Stimulated activated CD4-positive, alpha-beta T cell treated with anti-CD3 and anti-CD28 coated beads, Interleukin-4, amount 100 ng/mL, for 24 hours (primary cell): ENCODE measurements at places on chromosomes 4 and X.

GRCh38 chr4:153976954-153977353, 188.1 kb upstream of the SFRP2 start:
- DNase-seq, result no peak

DNA sequence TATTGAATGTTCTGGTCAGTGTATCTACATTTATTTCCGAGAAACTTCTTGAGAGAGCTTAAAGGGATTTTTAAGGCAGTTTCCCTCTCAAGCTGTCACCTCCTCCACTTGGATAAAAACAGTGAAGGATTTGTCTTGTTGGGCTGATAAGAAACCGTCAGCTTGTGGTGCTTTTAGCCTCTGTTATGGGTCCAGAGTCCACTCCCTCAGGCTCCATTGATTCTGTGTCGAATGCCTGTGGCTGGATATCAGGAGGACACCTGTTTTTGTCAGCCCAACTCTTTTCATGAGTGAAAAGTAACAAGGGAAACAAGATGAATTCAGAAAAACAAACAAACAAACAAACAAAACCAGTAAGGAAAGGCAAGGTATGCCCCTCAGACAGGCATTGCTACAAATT, 12.4 kb downstream of the CLCN4 start:
- no peak for DNase-seq

- DNase-seq, result no peak
Measured at GRCh38 chrX:43556207-43556606, 99.9 kb upstream of the MAOA start.

GRCh38 chr4:98746936-98747335, 88.5 kb upstream of the TSPAN5 start:
- no peak for DNase-seq

DNA sequence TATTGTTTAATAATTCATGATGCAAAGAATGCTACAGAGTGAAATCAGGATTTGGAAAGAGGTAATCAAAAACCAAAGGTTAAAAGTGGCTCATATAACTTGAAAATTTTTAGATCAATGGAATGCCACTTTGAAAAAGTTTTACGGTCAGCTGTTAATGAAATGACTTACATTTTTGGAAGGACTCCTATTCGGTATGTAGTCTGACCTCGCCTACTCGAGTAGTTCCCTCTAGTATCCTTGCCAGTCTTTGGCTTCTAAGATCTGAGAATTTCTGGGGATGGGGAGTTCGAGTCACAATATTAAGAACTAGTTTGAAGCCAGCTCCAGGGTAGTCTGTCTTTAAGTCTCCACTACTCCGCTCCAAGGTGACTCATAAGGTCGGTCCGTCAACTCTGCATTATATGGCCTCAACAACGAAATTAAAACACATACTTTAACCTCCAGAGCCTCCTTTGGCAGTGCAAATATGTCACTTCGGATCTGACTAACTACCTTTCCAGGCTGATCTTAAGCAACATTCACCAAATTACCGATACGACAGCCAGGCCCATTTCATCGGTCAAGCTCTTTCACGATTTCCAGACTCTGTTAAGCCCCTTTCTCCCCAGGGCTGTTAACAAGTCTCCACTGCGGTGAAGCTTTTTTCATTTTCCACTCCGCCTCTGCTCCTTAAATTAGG, 733 bp upstream of the NAA15 start:
- DNase-seq, result peak; percentile 29

GRCh38 chrX:1451661-1452515, 821 bp downstream of the ASMTL start:
- peak; percentile 7 for DNase-seq

DNA sequence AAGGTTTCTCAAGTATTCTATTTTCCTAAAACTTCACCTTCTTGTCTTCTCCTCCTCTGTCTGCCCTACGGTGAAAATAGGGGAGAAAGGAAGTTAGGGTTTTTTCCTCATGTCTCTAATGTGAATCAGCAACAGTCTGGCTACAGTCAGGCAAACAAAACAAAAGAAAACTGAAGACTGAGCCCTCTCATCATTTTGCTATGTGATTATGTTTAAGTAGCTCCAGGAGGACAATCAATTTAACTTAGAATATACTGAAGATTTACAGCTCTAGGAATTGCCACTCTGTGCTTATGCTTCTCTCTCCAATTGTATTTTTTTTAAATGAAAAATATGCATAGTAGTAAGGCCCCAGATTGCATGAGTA, 316.2 kb downstream of the GPAT3 start:
- DNase-seq, result no peak

GRCh38 chr4:94400191-94400590, 51.6 kb upstream of the PDLIM5 start:
- DNase-seq, result no peak
